ENCODE measurements at places on chromosomes 7 and 10.

GRCh38 chr10:48885376-48885775, 54.3 kb downstream of the LRRC18 start:
- no peak for DNase-seq

DNA sequence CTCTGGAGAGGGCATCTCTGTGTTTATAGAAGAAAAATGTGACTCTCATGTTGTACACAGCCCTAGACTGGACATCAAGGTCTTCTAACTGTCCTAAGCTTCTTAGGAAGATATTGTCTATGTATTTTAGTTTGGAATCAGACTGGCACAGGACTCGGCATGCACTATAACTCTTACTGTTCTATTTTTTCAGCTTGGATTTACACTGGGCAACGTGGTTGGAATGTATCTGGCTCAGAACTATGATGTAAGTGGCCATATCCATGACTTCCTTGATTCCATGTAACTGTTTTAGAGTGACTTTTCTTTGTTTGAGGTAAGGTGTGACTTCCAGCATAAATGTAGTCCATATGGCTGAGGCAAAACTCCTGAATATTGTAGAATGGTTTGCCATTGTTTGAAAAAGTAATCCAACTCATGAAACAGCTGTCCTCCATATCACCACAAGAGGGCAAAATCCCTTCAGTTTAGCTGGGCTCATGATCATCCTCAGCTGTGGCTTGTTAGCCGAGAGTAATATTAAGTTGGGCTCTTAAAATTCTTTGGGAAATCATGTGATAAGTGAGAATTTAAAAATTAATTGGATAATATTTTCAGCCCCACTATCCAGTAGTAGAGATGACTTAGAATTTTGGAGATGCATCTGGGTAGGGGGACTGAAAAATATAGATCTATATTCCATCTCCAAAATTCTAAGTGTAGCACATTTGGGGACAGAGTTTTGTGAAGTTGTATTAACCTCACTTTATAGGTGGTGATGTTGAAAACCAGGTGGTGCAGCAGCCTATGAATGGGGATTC, 10.4 kb downstream of the STMP1 start:
- peak; percentile 23 for DNase-seq

GRCh38 chr10:89693176-89693575, 8.2 kb upstream of the KIF20B start:
- DNase-seq, result no peak

- no peak for DNase-seq
These were observed 27.7 kb downstream of the CC2D2B start for GRCh38 chr10:95935429-95935828.

GRCh38 chr10:49562893-49563292, 24.0 kb upstream of the ERCC6 start:
- DNase-seq, result no peak

- DNase-seq, result no peak
These were observed 205.4 kb downstream of the DNAJC1 start for GRCh38 chr10:21797984-21798765.

GRCh38 chr7:105244594-105244993, 144.1 kb downstream of the SRPK2 start:
- DNase-seq, result no peak

DNA sequence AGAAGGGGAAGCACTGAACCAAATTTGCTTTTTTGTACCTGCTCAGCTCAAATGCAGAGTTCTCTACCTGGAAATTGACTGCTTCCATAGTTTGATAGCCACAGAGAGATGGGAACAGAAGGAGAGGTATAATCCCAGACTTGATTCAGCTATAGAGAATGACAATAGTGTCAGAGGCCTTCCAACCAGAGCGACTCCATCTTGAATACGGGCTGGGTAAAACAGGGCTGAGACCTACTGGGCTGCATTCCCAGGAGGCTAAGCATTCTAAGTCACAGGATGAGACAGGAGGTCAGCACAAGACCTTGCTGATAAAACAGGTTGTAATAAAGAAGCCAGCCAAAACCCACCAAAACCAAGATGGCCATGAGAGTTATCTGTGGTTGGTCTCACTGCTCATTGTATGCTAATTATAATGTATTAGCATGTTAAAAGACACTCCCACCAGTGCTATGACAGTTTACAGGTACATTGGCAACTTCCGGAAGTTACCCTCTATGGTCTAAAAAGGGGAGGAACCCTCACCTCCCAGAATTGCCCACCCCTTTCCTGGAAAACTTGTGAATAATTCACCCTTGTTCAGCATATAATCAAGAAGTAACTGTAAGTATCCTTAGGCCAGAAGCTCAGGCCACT, 42.7 kb upstream of the ATRNL1 start:
- peak; percentile 10 for DNase-seq

- DNase-seq, result no peak
These were observed 13.9 kb downstream of the DIP2C start for GRCh38 chr10:675532-675931.

- no peak for DNase-seq
These were observed 117.6 kb upstream of the DPP6 start for GRCh38 chr7:153934629-153935028.

- DNase-seq, result no peak
These were observed 209.9 kb downstream of the CHCHD3 start for GRCh38 chr7:132872034-132872433.

- no peak for DNase-seq
These were observed 147.5 kb downstream of the SEMA3D start for GRCh38 chr7:85039196-85039923.

DNA sequence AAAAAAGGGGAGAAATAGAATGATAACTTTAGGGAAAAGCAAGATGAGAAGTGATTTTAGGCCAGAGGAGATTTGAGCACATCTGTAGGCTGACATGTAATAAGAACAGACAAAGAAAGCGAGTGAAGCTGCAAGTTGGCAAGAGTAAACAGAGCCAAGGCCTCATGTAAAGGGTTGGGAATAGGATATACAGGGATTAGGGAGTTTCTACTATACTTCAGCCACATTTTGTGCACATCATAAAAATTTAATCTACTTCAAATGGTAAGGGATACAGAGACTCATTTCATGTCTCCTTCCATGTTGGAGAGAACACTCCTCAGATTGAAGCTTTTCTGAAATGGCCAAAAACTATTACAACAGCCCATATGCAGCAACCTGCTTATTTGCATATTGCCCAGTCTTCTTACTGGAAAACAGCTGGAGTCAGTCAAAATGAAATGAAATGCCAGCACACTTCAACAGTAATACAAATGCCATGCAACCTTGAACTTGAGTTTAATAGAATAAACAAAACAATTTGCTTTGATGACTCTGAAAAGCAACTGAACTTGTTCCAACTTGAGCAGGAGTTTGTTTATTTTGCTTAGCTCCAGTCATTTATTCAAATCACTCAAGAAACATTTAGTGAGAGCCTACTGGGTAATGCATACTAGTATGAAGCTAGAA, 49.9 kb downstream of the NRCAM start:
- DNase-seq, result no peak

DNA sequence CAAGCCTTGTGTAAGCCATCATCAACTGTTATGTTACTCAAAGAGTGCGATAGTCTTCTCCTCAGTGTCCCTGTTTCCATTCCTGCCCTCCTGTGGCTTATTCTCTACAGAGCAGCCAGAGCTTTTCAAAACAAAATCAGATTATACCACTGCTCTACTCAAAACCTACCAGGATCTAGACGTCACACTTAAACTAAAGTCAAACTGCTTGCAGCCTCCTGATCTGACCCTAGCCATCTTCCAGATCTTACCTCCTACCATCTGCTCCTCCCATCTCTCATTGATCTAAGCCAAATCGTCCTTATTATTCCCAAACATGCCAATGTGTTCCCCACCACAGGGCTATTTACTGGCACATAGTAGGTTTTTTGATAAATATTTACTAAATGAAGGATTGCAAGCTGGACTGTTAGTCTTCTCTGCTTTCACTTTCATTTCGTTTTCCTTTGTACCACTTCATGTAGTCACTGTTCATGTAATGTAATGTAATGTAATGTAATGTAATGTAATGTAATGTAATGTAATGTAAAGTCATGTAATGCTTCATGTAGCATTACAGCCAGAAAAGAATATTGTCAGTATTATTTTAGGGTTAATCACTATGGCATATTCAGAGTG, 116.1 kb downstream of the GPR37 start:
- DNase-seq, result no peak

GRCh38 chr7:112080441-112080840, 125.8 kb downstream of the DOCK4 start:
- no peak for DNase-seq

- DNase-seq, result no peak
These were observed 11.9 kb upstream of the TSPAN15 start for GRCh38 chr10:69439350-69439739.

DNA sequence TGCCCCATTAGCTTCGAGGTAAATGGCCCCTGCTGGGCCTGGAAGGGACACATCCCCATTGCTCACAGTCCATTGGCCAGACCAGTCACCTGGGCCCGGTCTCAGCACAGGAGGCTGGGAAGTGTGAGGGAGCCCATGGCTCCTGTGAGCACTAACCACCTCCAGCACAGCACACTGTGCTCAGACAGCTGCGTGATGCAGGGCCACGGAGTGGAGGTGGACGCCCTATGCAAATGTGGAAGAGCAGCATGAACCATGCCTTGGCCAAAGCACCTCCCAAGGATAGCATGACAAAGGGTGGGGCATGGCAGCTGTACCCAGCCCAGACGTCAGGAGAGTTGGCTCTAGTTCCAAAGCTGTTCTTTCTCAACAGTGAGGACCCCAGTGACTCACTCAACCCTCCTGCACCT, 120.1 kb upstream of the ZMIZ1 start:
- no peak for DNase-seq

- no peak for DNase-seq
These were observed 39.1 kb downstream of the DOCK4 start for GRCh38 chr7:112167147-112167546.

DNA sequence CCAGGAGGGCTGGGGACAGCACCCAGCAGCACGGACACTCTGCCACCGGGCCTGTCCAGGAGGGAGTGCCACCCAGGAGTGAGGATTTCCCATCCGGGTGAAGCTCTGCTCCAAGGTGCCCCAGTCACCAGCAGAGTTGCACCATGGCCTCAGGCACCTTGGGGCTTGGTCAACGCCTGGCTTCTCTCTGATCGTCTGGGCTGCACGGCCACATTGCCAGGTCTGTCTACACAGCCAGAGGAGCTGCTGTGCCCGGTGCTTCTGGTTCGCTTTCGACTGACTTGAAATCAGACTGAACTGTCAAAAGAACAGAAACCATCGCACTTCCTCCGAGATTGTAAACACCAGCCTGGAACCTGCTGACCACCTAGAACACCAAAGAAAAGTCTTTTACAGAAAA, 12.0 kb downstream of the SHH start:
- no peak for DNase-seq

DNA sequence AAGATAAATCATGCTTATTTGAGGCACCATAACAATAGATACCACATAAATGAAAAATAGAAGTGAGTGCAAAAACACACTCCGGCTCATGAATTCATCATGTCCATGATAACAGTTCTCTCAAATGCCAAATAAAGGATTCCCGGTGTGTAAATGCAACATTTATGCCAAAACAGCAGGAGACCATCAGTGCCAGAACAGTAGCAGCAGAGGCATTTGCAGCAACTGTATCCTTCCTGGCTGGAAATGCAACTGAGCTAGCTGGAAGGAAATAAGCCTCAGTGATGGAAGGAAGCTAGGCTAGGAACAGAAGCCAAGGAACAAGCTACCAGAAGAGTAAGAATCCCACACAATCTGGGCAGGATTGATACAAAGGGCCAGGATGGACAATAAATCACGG, 79.9 kb upstream of the THSD7A start:
- DNase-seq, result no peak

GRCh38 chr10:93080350-93081046, 6.8 kb downstream of the CYP26A1 start:
- peak; percentile 75 for DNase-seq

DNA sequence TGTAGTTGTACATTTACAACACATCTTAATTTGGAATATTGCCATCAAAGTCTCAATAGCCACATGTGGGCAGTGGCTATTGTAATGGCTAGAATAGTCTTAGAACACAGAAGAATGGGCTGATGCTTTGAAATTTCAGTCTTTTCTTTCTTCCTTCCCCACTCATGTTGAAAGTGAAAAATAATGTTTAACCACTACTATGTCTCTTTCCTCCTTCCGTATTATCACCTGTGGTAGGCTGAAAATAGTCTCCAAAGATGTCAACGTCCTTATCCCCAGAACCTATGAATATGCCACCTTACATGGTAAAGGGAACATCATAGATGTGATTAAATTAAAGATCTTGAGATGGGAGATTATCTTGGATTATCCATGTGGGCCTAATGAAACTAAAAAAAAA, 154.0 kb downstream of the SUGCT start:
- no peak for DNase-seq

DNA sequence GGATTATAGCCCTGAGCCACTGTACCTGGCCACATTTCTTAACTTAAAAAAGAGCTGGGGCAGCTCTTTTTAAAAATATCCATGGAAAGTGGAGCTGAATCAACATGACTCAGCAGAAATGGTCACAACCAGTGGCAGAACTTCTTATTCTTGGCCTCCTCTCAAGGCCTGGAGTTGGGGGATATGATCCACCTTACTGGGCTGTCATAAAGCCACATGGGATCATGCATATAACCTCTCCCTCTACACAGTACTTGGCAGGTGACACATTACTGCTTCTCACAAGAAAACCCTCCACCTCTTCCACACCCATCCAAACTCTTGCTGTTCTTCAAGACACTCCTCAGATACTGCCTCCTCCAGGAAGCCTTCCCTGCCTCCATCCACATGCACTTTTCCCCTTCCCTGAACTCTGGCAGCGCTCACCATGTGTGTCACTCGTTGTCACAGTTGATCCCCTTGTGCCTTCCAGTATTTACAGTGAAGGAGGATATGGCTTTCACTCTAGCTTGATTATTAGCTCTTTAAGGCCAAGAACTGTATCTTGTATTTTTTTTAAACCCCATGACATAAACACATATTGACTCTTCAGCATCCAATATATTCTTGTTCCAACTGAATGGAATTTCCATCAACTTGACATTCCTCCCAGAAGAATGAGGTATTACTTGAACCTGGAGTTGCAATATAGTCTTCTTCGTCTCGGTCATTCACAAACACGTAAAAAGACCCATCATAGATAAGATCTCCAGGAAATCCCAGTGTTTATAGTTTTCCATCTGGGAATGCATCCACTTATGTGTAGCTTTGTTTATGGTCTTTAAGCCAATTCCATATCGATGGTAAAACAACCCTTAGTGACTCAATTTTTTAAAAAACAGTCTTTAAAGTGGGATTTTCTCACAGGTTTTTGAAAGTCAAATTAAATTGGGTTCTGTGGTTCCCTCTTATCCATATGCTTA, 85.5 kb downstream of the TBXAS1 start:
- no peak for DNase-seq

- DNase-seq, result peak; percentile 57
These were observed 43.9 kb downstream of the TNS3 start for GRCh38 chr7:47537716-47538675.

DNA sequence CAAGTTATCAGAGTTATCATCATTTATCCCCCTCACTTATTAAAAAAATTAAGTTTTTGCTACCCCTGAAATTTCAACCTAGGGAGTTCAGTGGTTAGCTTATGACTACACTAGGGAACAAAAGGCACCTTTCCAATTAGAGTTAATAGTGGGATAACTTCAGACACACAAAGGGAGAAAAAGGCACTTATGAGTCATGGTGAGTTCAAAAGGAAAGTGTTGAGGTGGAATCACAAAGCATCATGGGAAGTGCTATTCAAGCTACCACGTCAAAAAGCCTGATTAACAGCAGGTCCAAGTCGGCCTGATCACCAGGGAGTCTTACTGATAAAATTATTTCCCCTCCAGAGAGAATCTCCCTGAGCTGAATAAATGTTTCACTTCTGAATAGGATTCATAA, 165.7 kb downstream of the C7orf25 start:
- no peak for DNase-seq

- DNase-seq, result peak; percentile 6
These were observed 1550.3 kb upstream of the LRRTM3 start for GRCh38 chr10:65375528-65375927.
